Activated T-cell treated with anti-CD3 and anti-CD28 coated beads, Interleukin-2, amount 50 U/mL, for 48 hours (primary cell): ENCODE measurements at places on chromosomes 2 and 18.

- DNase-seq = peak; percentile 76
Measured at GRCh38 chr18:8478166-8478967, 130.9 kb upstream of the RAB12 start.

GRCh38 chr2:38213619-38214167, 137.7 kb upstream of the CYP1B1 start:
- DNase-seq = no peak

GRCh38 chr2:25274868-25275574, 66.7 kb downstream of the DNMT3A start:
- DNase-seq = no peak

GRCh38 chr2:72572501-72572900, 253.3 kb downstream of the EXOC6B start:
- no peak for DNase-seq

- DNase-seq = peak; percentile 58
Measured at GRCh38 chr2:62313449-62314227, 117.7 kb downstream of the B3GNT2 start.

DNA sequence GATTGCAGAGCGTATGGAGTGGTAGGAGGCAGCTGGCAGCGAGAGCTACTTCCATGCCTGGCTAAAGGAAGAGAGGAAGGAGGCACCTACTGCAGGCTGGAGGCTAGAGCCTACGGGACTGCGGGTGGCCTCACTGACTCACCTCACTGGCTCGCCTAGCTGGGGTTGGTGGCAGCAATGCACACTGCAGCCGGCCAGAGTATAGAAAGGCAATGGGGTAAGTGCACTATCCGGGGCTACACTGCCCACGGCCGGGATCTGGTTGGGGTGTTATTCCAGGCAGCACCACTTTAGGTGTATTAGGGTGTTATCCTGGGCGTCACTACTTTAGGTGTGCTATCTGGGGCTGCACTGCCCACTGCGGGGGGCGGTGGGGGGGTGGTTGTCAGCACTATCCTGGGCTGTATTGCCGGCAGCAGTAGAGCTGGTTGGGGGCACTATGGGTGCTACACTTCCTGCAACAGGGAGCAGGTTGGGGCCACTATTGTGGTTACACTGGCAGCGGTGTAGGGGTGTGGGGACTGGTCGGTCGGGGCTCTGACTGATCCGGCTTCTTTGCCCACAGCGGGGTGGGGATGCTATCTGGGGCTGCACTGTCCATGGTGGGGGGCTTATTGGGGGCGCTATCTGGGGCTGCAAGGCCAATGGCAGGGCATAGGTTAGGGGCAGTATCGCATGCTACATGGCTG, 33.3 kb upstream of the ANKRD62 start:
- no peak for DNase-seq

- DNase-seq = peak; percentile 67
Measured at GRCh38 chr2:95389245-95390119, 13.0 kb upstream of the FAHD2A start.

GRCh38 chr2:136538489-136538888, 226.9 kb upstream of the THSD7B start:
- no peak for DNase-seq

- DNase-seq = no peak
Measured at GRCh38 chr2:134758633-134759032, 39.8 kb upstream of the TMEM163 start.

DNA sequence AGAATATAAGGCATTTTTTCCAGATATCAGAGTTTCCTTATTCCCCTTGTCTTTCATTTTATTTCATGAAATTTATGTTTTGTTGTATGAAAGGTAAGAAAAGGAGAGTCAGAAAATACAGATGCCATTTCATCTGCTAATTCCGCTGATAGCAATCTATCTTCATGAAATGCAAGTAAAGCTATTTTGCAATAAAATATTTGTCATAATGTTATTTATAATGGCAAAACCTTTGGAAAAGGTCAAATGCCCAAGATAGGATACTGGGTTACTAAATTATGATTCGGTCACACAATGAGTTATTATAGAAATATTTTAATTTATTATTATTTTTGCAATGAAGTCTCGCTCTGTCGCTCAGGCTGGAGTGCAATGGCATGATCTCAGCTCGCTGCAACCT, 124.2 kb downstream of the SPP2 start:
- no peak for DNase-seq

DNA sequence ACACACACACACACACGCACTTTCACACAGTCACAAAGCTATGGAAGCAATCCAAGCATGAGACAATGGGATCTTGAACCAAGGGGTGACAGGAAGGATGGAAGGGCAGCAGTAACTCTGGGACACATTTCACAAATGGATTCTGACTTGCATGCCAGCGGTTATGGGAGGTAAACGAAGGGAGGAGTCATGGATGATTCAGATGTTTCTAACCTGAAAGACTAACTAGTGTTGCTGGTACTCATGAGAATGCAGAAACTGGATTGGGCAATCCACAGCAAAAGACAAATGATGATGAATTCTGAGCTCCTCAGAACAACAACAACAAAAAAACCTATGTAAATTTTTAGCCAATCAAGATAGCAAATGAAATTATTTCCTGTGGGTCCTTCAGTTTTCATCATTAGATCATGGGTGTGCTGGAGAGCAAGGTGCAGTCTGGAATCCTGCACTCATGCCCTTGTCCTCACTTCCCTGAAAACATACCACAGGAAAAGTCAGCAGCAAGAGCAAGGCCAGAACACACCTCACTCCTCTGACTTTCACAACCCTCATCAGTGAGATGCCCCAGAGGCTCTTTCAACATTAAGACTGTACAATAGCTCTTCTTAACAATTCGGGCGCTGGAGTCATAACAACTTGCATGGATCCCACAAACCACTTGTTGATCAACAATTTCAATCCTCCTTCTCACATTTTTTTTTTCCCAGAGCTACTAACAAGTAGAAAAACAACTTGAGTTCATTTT, 32.6 kb downstream of the ABCA12 start:
- DNase-seq = no peak

- DNase-seq = no peak
Measured at GRCh38 chr18:64091526-64091925, 57.4 kb downstream of the LINC00305 start.

- no peak for DNase-seq
Measured at GRCh38 chr18:63974991-63975390, 5.1 kb downstream of the SERPINB8 start.

GRCh38 chr2:13289310-13289709, 572.6 kb downstream of the TRIB2 start:
- no peak for DNase-seq

DNA sequence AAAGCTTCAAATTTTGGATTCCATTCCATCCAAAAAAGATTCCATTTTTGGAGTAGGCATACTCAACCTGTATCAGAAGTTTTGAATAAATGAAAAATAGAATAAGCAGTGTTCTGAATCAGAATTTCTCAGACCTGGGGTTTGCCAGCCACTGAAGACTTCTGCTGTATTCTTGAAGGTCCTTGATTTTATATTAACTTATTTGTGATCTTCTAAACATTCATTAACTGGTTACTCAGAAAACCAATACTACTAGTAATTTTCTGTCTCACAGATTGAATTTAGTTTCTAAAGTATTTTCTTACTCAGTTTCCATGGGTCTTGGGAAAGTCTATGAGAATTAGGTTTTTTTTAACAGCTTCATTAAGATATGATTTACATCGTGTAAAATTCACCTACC, 60.9 kb downstream of the RIF1 start:
- no peak for DNase-seq

GRCh38 chr2:186724736-186725135, 30.9 kb downstream of the FAM171B start:
- no peak for DNase-seq

GRCh38 chr2:160973991-160974390, 186.2 kb upstream of the TANK start:
- DNase-seq = no peak

DNA sequence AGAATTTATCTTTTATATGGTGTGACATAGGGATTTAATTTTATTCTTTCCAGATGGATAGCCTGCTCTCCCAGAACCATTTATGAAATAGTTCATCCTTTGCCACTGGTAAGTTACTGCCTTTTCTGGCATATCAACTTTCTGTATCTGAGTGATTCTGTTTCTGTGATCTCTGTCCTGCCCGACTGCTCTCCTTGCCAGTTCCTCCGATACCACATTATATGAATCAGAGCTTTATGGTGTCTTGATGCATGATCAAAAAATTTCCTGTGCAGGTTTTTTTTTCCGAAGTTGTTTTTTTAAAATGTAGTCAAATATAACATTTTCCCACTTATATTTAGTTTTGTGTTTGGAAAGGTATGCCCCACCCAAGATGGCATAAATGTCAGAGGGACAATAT, 242.5 kb downstream of the CYP26B1 start:
- no peak for DNase-seq

- DNase-seq = no peak
Measured at GRCh38 chr2:28970464-28971160, 10.5 kb upstream of the TOGARAM2 start.

DNA sequence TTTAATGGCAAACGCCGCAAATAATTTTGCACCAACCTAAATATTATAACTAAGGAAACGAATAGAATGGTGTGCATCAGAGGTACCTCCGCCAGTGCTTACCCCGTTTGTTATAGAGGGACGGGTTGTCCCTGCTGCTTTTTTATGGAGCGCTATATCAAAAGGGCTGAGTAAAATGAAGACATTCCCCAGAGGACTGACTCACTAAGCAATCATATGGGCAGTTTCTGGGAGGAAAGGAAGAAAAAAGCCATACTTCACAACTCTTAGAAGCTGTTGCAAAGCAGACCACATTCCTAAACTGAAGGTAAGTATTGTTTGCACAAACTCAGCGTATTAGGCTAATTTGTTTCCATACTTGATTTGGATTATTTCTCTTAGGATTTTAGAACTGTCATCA, 12.9 kb downstream of the ID2 start:
- DNase-seq = no peak
